Esophagus mucosa (tissue), 1 donor: ENCODE measurements at places on chromosomes 3 and 15. TPM values are rescaled to one million over a fixed set of nuclear protein-coding genes. Genes with fewer than 3 reads are reported as not detected.

- no peak for ATAC-seq
These were observed 16.3 kb upstream of the ATP13A3 start for GRCh38 chr3:194503081-194503531.

Gene RTF1
- total RNA-seq: 21.4 TPM

DNA sequence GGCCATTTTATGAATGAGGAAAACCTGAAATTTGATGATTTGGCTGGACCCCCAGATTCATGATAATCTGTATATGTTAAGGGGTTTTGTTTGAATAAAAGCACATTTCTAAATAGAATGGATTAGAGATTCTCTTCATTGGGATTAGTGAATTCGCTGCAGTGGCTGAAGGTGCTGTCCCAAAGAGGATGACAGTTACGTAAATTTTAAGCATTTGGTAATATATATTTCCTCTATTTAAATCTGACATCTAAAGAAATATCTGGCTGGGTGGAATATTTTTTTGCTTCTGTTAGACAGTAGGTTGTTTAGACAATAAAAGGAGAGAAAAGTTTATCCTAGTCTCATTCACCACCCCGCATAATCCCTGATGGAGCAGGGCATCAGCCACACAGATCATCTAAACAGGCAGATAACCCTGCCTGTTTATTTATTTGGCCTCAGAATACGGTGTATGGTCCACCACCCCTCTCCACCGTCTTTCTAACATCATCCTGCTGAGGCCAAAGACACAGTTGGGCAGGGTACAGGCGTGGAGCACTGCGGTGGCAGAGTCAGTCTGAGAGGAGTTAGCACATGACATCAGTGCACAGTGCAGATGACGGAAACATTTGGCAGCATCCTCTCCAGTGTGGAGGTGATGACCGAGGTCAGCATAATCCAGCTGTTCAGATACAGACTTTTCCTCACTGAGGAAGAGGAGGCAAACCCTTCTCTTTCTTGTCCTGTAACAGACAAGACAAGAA lies 20.4 kb upstream of the NFKBIZ start:
- ATAC-seq: peak; percentile 78

- no peak for ATAC-seq
These were observed 104.0 kb downstream of the VGLL4 start for GRCh38 chr3:11539677-11540076.

DNA sequence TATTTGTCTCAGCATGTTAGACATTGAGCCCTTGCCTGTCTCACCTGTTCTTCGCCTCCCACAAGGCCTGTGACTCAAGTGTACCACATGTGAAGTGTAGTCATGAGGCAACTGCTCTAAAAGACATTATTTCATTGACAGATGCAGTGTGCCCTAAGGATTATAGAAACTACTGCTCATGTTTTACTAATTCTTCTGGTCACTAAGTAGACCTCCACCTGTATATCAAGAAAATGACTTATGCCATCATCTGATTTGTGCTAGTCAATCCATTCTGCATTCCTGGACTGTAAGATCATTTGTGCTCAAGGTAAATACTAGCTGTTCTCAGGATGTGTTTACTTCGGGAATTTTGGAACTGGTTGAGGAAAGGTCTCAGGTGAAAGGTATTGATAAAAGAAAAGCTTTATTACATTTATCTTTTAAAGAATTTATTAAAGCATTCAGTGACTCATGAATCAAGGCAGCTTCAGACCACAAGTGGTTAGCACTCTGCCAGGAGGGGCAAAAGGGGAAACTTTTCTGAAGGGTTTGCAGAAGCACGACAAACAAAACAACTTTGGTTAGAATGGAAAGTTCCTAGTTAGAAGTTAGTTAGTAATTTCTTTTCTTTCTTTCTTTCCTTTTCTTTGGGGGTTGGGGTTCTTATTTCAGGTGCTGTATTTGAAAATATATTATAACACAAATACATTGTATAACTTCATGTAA lies 465.3 kb upstream of the CBLB start:
- ATAC-seq: peak; percentile 93

Gene KY
- total RNA-seq: not detected

DNA sequence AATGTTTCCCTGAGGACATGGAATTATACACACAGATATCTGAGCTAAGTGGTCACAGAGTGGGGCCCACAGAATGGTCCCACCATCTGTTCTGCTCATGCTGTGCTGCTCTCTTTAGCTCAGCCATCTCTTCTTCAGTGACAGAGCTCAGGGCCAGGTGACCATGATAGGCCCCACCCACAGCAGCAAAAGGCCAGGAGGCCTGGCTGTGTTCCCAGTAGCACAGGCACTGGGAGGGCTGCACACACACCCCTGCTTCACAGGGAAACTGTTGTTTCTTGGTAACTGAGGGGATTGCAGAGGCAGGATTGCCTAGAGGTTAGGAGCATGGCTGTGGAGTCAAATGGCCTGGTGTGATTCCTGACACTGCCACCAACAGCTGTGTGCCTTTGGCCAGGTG lies 4.8 kb upstream of the FBXW12 start:
- ATAC-seq: no peak

- ATAC-seq: peak; percentile 56
These were observed 25.5 kb upstream of the CP start for GRCh38 chr3:149247008-149247710.

- peak; percentile 82 for ATAC-seq
These were observed 19.0 kb downstream of the ACAA1 start for GRCh38 chr3:38117748-38118420.

DNA sequence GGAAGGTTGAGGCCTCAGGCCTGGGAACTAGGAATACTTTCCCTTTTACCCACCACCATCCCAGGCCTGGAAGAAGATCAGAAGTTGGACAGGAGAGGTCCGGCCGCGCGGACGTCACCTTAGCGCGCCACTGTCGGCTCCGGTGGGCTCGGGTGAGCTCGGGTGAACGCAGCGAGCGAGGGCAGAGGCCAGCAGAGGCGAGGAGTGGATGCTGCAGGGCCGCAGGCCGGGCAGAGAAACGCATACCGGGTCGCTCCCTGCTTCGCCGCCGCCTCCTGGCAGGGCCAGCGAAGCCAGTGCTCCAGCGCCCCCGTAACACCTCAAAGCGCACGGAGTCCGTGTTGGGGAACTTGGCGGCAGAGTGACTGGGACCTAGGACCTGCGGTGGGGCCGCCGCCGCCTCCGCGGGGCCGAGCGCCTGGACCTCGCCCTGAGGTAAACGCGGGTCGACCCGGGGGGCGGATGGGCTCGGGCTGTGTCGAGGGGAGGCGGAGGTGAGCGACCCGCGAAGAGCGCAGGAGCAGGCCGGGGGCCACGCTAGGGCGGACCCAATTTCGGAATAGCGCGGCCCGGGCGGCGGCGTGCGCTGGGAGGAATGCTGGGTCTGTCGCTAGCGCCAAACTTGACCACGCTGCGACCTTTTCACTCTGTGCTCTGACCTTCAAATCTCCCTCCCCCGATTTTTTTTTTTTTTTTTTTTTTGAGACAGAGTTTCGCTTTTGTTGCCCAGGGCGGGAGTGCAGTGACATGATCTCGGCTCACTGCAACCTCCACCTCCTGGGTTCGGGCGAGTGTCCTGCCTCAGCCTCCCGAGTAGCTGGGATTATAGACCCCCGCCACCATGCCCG lies 1.6 kb downstream of the CYP11A1 start:
- peak; percentile 76 for ATAC-seq

GRCh38 chr15:56786966-56787365 lies 53.7 kb upstream of the ZNF280D start:
- no peak for ATAC-seq
